CD8-positive, alpha-beta memory T cell (primary cell): ENCODE measurements at places on chromosomes 5 and 9.

- H3K27me3 ChIP-seq = no peaks in the 10 kb centered on the region
- no peak for DNase-seq
- H3K4me1 ChIP-seq = no peaks in the 10 kb centered on the region
- no peak overlapping the region for H3K4me3 ChIP-seq
- H3K27ac ChIP-seq = no peak overlapping the region
Observed at GRCh38 chr9:115715666-115716065, 437.9 kb upstream of the PAPPA start.

DNA sequence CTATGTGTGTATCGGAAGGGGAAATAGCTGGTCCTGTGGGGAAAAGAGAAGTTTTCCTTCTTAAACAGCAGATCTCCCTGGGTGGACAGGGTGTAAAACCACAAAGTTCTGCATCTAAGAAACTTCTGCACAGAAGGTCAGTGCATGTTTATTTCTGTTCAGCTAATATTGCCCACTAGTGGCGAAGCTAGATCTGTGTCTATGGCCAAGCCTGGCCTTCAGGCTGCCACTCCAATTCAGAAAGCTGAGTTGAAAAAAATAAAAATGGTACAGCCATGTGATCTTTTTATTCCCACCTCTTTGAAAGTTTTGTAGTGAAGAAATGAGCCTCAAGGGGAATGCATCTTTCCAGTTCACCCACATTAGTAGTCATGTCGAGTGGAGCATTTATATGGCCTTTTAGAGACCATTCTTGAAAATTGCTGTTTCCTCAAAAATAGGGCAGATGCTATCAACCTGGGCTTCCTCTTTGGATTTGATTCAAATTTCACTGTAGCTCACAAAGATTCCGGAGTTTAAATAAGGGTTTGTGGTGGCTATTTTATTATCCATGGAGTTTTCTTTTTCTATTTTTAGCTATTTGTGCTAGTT lies 488.0 kb downstream of the PRELID2 start:
- no peak for DNase-seq
- H3K36me3 ChIP-seq = no peaks in the 10 kb centered on the region
- H3K27me3 ChIP-seq = no peaks in the 10 kb centered on the region
- H3K27ac ChIP-seq = no peak overlapping the region

DNA sequence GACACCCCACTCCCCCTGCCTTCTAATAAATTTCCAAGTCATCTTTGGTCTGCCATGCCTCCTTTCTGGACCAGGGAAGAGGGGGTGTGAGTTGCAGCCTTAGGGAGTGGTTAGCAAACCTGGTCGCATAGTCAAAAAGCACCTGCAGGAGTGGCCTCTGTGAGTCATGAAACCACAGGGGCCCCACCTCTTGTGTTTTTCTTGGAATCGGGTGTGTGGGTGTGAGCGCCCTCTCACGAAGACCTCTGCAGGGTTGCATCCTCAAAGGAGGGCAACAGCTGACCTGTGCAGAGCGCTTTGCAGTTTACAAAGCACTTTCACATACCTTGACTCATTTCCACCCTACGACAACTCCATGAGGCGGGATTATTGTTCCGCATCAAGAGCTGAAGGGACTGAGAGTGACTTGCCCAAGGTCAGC lies 36.8 kb upstream of the TEX48 start:
- H3K4me1 ChIP-seq = peaks cover 30% of the 10 kb centered on the region
- no peaks in the 10 kb centered on the region for H3K27me3 ChIP-seq
- no peak overlapping the region for H3K27ac ChIP-seq
- H3K36me3 ChIP-seq = no peaks in the 10 kb centered on the region
- peak overlapping the region; percentile 2 for H3K4me3 ChIP-seq

- H3K4me1 ChIP-seq = peaks cover 22% of the 10 kb centered on the region
- H3K36me3 ChIP-seq = peaks cover 23% of the 10 kb centered on the region
- no peak overlapping the region for H3K27ac ChIP-seq
- H3K27me3 ChIP-seq = no peaks in the 10 kb centered on the region
- DNase-seq = no peak
Observed at GRCh38 chr5:141973871-141974595, 5.1 kb downstream of the RNF14 start.

DNA sequence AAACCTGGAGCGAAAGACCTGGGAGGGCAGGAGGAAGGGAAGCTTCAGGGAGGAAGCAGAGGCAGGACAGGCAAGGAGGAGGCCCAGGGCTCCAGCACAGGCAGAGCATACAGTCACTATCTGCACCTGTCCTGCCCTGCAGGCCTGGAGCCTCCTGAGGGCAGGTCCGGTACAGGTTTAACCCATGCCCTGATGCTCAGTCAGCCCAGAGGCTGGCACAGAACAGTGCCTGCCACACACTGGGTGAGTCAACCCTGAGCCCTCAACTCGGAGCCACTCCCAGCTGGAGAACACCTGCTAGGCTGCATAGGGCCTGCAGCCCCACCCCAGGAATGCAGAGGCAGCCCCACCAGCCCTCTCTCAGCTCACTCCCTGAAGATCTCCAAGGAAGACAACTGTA lies 161.5 kb upstream of the PHYKPL start:
- no peak overlapping the region for H3K27ac ChIP-seq
- no peak for DNase-seq
- H3K4me3 ChIP-seq = no peak overlapping the region
- H3K36me3 ChIP-seq = no peaks in the 10 kb centered on the region

DNA sequence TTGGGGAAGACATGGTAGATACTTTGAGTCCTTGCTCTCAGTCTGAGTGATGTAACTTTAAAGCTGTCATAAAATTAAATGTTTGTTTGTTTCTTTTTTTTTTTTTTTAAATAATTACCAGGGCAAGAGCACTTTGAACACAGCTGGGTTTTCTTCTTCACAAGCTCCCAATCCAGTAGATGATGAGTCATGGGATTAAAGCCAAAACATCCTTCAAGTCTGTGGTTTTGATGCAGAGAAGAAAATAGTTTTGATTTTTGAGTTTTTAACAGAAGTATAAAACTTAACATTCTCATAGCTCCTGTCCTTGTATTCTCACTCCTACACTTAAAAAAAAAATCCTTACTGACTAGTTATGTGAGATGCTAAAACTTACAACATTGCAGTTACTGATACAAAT lies 34.8 kb upstream of the IL31RA start:
- H3K27me3 ChIP-seq = peaks cover 5% of the 10 kb centered on the region
- no peaks in the 10 kb centered on the region for H3K36me3 ChIP-seq
- H3K4me1 ChIP-seq = no peaks in the 10 kb centered on the region
- H3K4me3 ChIP-seq = no peak overlapping the region
- DNase-seq = no peak

DNA sequence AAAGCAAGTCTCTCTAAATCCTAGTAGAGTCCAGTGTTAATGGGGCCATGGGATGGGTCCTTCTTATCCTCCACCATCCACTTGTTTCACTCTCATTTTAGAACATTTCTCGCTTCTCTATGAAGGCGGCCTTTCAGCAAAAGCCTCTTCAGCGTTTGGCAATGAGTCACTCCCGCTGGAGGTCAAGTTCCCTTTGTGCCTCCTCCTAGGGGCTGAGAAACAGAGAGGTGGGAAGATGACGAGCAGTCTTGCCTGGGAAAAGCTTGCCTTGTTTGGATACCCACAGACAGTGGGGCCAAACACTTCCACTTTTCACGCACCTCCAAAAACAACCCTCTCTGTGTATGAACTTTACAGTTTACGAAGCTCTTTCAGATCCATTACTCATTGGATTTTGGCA lies 168.8 kb downstream of the GABBR2 start:
- H3K27me3 ChIP-seq = no peaks in the 10 kb centered on the region
- no peaks in the 10 kb centered on the region for H3K4me1 ChIP-seq
- no peak overlapping the region for H3K27ac ChIP-seq
- no peak for DNase-seq
- H3K36me3 ChIP-seq = no peaks in the 10 kb centered on the region
- H3K4me3 ChIP-seq = no peak overlapping the region

- H3K27me3 ChIP-seq = peaks cover 5% of the 10 kb centered on the region
- H3K4me3 ChIP-seq = no peak overlapping the region
- H3K36me3 ChIP-seq = no peaks in the 10 kb centered on the region
- H3K4me1 ChIP-seq = no peaks in the 10 kb centered on the region
Observed at GRCh38 chr5:142597546-142598337, 88.1 kb downstream of the FGF1 start.

- H3K4me3 ChIP-seq = no peak overlapping the region
- H3K4me1 ChIP-seq = no peaks in the 10 kb centered on the region
- no peaks in the 10 kb centered on the region for H3K27me3 ChIP-seq
- H3K36me3 ChIP-seq = no peaks in the 10 kb centered on the region
- no peak for DNase-seq
Observed at GRCh38 chr9:16103620-16104397, 551.0 kb downstream of the CCDC171 start.

GRCh38 chr9:14670718-14671117 lies 22.5 kb downstream of the ZDHHC21 start:
- no peak overlapping the region for H3K27ac ChIP-seq
- no peak for DNase-seq
- H3K4me3 ChIP-seq = no peak overlapping the region
- no peaks in the 10 kb centered on the region for H3K27me3 ChIP-seq
- H3K4me1 ChIP-seq = no peaks in the 10 kb centered on the region
- H3K36me3 ChIP-seq = no peaks in the 10 kb centered on the region

- peaks cover 15% of the 10 kb centered on the region for H3K4me1 ChIP-seq
- no peaks in the 10 kb centered on the region for H3K27me3 ChIP-seq
- H3K4me3 ChIP-seq = no peak overlapping the region
- no peaks in the 10 kb centered on the region for H3K36me3 ChIP-seq
- H3K27ac ChIP-seq = no peak overlapping the region
- no peak for DNase-seq
Observed at GRCh38 chr5:142065273-142065672, 43.3 kb upstream of the NDFIP1 start.

DNA sequence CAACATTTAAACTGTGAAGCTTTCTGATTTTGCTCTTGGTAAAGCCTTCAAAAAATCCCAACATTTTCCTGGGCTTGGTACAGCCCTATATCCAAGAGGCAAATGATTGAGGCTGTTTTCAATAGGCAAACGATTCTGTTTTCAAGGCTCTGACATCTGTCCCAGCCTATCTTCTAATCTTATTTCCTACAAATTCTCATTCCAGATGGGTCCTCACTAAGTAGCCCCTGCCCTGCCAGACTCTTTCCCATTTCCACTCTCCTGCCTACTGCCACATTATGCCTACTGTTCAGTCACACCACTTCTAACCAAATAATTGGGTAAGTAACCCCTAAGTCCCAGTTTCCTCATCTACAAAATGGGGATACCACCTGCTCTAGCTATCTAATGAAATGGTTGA lies 3.5 kb downstream of the GBA2 start:
- peaks cover 19% of the 10 kb centered on the region for H3K36me3 ChIP-seq
- H3K4me1 ChIP-seq = peaks cover 43% of the 10 kb centered on the region
- no peak overlapping the region for H3K27ac ChIP-seq
- no peak overlapping the region for H3K4me3 ChIP-seq

- H3K4me1 ChIP-seq = no peaks in the 10 kb centered on the region
- H3K27ac ChIP-seq = no peak overlapping the region
- H3K27me3 ChIP-seq = no peaks in the 10 kb centered on the region
Observed at GRCh38 chr9:135926402-135927194, 19.3 kb upstream of the CAMSAP1 start.

- no peaks in the 10 kb centered on the region for H3K27me3 ChIP-seq
- no peaks in the 10 kb centered on the region for H3K36me3 ChIP-seq
- H3K4me1 ChIP-seq = no peaks in the 10 kb centered on the region
Observed at GRCh38 chr5:171570244-171570825, 150.9 kb downstream of the FGF18 start.

DNA sequence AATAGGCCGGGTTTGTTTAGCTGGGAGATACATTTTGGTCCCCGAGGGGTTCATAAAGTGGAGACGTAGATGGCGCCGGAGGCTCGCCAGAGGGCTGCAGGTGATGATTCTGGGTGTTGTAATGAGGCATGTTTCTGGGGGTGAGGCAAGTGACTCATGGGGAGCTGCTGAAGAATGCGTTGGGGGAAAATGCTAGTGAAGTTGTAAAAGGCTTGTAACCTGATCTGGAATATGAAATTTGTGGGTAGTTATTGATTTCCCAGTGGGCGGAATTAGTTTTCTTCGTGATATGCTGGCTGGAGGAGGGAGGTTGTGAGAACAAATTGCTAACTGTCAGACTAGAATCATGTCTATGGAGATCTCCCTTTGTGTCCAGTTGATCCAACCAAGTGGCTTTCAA lies 158.3 kb downstream of the DOCK2 start:
- no peak for DNase-seq
- no peaks in the 10 kb centered on the region for H3K4me1 ChIP-seq
- no peak overlapping the region for H3K27ac ChIP-seq
- H3K27me3 ChIP-seq = no peaks in the 10 kb centered on the region

- no peaks in the 10 kb centered on the region for H3K27me3 ChIP-seq
- no peak overlapping the region for H3K4me3 ChIP-seq
- peaks cover 17% of the 10 kb centered on the region for H3K4me1 ChIP-seq
- H3K36me3 ChIP-seq = no peaks in the 10 kb centered on the region
- DNase-seq = no peak
Observed at GRCh38 chr5:65923339-65923738, 3.0 kb upstream of the ERBIN start.

- H3K4me1 ChIP-seq = no peaks in the 10 kb centered on the region
- no peaks in the 10 kb centered on the region for H3K27me3 ChIP-seq
- H3K27ac ChIP-seq = no peak overlapping the region
Observed at GRCh38 chr5:166551384-166551783, 1740.1 kb upstream of the WWC1 start.

- peaks cover 22% of the 10 kb centered on the region for H3K4me1 ChIP-seq
- no peaks in the 10 kb centered on the region for H3K36me3 ChIP-seq
- H3K27me3 ChIP-seq = peaks cover 1% of the 10 kb centered on the region
- peak overlapping the region; percentile 70 for H3K4me3 ChIP-seq
- H3K27ac ChIP-seq = peak overlapping the region; percentile 38
- DNase-seq = no peak
Observed at GRCh38 chr5:180070756-180071530, 616 bp downstream of the RNF130 start.

DNA sequence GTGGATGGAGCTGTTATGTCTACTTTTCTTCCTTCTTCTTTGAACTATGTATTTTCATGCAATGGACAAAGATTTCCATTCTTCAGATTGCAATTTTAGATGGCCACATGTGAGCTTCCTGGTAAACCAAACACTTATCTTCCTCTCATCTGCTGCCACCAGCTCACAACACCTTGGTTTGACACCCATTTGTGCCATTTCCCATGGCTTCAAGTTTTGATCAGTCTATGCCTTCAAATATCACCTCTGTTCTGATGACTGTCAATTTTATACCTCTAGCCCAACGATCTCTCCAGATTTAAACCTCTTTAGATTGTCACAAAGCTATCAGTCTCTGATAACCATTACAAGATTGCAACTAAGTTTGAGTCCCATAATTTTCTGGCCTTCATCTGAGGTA lies 147.2 kb downstream of the TMEM38B start:
- no peaks in the 10 kb centered on the region for H3K36me3 ChIP-seq
- H3K27me3 ChIP-seq = no peaks in the 10 kb centered on the region
- no peak for DNase-seq
- no peak overlapping the region for H3K4me3 ChIP-seq
- H3K27ac ChIP-seq = no peak overlapping the region
- no peaks in the 10 kb centered on the region for H3K4me1 ChIP-seq

- H3K4me3 ChIP-seq = no peak overlapping the region
- H3K36me3 ChIP-seq = no peaks in the 10 kb centered on the region
- no peak for DNase-seq
- H3K4me1 ChIP-seq = no peaks in the 10 kb centered on the region
- H3K27me3 ChIP-seq = peaks cover 34% of the 10 kb centered on the region
- H3K27ac ChIP-seq = no peak overlapping the region
Observed at GRCh38 chr5:115813719-115814118, 2.7 kb downstream of the CDO1 start.
